ENCODE measurements at places on chromosomes 1 and 21. TPM values are rescaled to one million over a fixed set of nuclear protein-coding genes. Genes with fewer than 3 reads are reported as not detected.

DNA sequence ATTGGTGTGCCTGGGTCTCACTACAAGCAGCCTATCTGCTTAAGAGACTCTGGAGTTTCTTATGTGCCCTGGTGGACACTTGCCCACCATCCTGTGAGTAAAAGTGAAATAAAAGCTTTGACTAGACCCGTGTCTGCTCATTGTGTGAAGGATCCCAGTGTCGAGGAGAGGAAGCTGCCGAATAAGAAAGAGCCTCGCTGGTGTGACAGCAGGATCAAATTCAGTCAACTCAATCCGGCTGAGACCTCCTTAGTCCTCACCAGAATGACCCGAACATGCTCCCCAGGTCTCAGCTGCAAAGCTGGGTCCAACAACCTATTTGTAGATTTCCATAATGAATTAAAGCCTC, 14.8 kb downstream of the CD2 start:
- no peak for DNase-seq

DNA sequence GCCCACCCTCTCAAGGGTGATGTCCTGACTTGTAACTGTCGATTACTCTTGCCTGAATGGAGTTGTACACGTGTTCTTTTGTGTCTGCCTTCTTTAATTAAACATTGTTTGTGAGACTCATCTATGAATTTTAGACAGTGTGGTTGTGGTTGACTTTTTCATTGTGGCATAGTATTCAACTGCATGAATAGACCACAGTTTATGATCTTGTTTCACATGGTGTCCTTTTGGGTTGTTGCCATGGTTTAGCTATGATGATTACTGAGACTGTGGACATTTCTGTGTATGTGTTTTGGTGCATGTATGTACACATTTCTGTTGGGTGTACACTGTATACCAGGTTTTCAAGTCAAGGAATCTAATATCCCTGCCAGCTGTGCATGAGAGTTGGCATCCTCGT, 30.1 kb downstream of the PRMT2 start:
- DNase-seq: no peak

The OR2T11 gene
- total RNA-seq: not detected

The THEM5 gene
- not detected for total RNA-seq

GRCh38 chr1:226712742-226713419, 26.2 kb downstream of the ITPKB start:
- no peak for DNase-seq

DNA sequence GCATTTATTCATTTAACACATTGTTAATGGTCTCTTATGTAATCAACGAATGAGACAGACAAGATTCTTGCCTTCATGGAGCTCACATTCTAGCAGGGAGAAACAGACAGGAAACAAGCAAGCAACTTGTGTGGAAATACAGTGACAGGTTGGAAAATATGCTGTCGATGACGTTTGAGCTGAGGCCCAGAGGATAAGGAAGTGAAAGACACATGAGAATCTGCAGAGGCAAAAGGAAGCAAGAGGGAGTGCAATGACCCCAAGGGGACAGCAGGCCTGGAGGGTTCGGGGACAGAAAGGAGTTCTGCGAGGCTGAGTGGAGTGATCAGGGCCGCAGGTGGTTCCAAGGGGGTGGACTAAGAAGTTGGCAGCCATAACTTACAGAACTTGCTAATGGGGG, 60.6 kb upstream of the AKT3 start:
- DNase-seq: no peak

- DNase-seq: no peak
Observed at GRCh38 chr1:20726932-20727745, 5.4 kb downstream of the SH2D5 start.

GRCh38 chr1:27655151-27655937, 16.6 kb downstream of the IFI6 start:
- no peak for DNase-seq

Data from A172 (cell line).